ENCODE measurements at places on chromosomes 7 and 10.

DNA sequence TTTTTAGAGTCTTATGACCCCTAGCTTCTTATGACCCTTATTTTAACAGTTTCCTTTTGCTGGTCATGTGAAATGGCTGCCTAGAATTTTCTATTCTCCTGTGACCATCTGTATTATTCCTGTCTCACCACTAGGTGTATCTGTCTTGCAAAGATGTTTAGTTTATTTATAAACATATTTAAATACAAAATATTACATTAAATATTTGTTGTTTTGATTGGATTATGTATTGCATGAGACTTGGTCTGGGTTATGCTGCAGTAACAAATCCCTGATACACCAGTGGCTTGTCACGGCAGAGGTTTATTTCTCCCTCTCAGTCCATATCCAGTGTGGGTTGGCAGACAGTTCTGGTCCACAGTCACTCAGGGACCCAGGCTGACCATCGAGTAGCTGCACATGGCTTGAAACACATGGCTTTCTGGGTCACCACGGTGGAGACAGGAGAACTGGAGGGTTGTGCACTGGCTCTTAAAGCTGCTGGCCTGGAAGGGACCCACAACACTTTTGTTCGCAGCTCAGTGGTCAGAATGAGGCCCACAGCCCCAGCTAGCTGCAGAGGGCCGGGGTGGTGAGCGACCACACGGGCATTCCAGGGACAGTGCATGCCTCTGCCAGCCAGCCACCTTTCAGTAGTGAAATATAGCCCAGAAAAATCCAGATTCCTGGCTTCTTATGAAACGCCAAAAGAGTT lies 7.4 kb downstream of the RASSF4 start:
- no peak for DNase-seq

GRCh38 chr7:75968561-75969001 lies 25.8 kb downstream of the TMEM120A start:
- no peak for DNase-seq

DNA sequence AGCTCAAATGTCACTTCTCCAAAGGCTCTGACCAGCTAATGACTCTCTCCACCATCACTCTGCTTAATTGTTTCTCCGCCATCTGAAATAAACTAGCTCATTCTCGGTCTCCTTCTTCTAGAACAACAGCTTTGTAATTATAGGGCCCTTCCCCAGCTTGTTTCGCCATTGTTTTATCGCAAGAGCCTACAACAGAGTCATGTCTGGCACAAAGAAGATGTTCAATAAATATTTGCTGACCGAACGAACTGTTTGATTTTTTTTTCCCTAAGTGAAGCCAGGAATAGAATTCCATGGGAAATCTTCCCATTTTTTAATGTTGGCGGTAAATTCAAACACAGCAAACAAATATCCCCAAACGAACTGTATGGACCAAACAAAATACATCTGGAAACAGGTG lies 63.8 kb upstream of the NMT2 start:
- no peak for DNase-seq

GRCh38 chr7:4883033-4883371 lies 514 bp downstream of the RADIL start:
- no peak for DNase-seq

DNA sequence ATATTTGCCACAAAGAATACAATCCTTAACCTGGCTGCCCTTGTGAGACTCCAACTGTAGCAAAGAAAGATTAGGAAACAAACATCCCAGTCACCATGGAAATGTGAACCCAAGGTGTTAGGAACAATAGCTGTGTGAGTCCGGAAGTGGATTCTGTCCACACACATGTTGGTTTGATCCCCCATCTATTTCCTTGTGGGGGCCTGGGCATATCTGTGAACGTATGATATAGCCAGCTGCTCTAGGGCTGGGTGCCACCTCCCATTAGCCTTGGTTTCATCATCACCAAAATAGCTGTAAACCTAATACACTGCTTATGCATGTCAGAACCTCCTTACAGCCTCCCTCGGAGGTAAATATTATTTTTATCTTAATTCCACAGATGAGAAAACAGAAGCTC lies 26.4 kb downstream of the GRK5 start:
- no peak for DNase-seq

GRCh38 chr7:17229228-17229627 lies 69.2 kb upstream of the AHR start:
- DNase-seq: no peak

DNA sequence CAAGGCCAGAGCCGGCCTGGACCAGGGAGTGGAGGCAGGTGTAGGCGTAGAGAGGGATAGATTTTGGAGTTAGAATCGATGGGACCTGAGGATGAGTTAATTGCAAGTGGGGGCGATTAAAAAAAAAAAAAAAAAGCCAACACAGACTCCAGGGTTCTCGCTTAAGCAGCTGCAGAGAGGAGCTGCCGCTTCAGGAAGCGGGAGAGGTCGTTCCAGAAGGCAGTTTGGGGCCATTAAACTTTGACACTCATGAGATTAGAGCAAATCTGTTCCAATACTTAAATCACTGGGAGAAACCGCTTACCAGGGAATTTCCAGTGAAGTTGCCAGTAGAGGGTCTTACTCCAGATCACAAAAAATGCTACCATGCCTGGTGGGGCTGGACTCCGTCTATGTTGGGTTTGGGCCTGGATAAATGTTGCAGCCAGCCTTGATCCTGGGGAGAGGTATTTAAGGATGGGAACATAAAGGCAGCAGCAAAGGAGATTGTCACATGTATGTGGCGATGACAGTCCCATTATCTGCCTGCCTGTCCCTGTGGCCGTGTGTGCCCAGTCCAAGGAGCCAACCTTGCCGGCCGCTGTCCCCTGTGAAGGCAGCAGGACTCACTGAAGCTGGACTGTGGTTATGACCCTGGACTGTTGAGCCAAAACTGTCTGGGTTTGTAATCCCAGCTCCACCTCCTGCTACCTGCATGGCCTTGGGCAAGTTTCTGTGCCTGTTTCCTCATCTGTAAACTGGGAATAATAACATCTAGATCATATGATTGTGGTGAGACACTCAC lies 23.9 kb upstream of the GRID1 start:
- no peak for DNase-seq

GRCh38 chr7:1924258-1924817 lies 254.3 kb downstream of the ELFN1 start:
- no peak for DNase-seq

DNA sequence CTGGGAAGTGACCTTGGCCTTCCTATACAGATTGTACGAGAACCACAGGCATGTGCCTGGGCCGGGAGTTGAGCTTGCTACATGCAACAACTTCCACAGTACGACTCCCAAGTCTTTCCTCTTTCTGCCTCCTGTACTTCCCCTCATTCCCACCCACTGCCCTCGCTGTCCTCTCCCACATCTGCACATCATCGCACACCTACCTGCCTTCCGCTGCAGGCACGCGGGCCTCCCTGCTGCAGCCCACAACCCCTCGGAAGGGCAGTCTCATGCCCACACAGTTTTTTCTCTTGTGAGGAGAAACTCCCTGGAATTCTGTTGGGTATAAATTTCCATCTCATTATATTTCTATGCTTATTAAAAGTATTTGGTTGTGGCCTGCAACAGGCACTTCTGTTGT lies 117.2 kb downstream of the ACTR3B start:
- DNase-seq: no peak

GRCh38 chr7:93226310-93226709 lies at the start of gene HEPACAM2:
TSS of gene HEPACAM2 (minus strand) at chr7:93226469.
- DNase-seq: no peak

DNA sequence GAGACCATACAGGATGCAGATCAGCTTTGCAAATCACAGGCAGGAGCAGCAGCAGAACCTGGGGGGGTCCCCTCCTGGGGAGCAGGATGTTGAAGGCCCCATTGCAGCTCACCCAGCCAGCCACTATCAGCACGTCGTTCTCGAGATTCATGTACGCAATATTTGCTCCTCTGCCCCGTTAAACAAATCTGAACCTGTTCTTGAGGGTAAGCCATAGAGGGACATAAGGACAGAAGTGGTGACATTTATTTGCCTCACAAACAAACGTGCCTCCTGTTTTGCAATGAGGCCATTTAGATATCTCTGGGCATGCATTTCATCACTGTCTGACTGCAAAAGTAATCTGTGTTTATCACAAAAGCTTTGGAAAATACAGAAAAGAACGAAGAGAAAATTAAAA lies 87.3 kb upstream of the BAIAP2L1 start:
- DNase-seq: no peak

DNA sequence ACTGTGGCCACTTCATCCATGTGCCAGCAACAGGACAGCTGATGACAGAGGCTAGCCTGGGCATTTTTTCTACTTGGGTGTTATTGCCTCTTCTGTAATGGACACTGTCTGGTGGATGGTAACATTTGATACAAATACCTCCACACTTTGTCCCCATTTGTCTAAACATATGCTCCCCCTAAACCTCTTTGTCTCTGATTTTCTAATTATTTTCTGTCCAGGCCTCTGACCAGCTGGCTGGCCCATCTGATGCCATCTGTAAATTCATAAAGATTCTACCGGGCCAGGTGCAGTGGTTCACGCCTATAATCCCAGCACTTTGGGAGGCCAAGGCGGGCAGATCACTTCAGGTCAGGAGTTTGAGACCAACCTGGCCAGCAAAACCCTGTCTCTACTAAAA lies 84.7 kb upstream of the IFRD1 start:
- DNase-seq: no peak

GRCh38 chr10:59805014-59805413 lies 51.8 kb upstream of the MRLN start:
- DNase-seq: no peak

DNA sequence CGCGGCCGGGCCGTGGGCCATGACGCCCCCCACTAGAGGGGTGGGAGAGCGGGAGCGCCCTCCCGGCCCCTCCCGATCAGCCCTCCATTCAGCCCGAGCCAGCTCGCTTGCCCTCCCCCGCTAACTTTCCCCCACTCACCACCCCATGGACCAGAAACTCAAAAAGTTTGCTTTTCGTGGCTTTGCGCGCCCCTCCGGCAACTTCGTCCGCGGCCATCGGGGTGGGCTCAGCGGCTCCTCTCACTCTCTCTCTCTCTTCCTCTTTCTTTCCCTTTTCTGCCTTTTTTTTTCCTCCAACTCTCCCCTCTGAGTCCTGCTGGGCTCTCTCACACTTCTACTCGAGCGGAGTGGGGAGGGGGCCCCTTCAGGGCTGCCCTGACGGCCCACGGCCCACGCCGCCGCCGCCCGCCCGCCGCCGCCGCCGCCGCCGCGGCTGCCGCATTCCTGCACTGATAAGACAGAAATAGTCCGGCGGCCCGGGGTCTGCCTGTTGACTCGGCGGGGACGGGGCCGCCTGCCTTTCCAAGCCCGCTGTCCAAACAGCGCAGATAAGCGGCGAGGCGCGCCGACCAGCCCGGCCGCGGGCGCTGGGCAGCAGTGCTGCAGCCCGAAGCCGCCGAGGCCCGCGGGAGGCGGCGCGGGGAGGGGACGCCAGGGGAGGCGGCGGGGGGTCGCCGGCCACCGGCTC lies at the start of gene SMARCD3:
Gene SMARCD3, minus strand, starts transcription at position 349 of the 688 bp plus-strand sequence. Its CDS starts 132 bp downstream, at position 217.
- no peak for DNase-seq

- DNase-seq: peak; percentile 53
Observed at GRCh38 chr7:130921391-130922180, 187.6 kb upstream of the KLF14 start.

DNA sequence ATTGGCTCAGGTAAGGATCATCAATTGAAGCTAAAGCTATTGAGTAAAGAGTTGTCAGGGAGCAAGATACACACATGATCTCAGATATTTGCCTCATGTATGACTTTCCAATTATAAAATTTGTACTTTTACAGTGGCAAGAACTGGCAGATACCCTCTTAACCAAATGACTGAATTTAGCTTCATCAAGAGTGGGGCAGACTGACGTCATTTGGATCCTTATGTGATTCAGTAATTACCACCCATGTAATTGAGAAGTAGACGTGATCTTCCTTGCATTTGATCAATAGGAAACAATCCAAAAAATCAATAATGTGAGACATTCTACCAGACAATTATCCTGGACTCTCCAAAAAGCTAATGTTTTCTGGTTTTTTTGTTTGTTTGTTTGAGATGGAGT lies 8.9 kb downstream of the LRRC72 start:
- DNase-seq: no peak

GRCh38 chr7:29865526-29865925 lies 59.2 kb downstream of the WIPF3 start:
- DNase-seq: no peak

All from stimulated activated effector memory CD8-positive, alpha-beta T cell treated with anti-CD3 and anti-CD28 coated beads, Interleukin-12 subunit alpha, Interleukin-12 subunit beta, amount 100 ng/mL, for 72 hours (primary cell).